ENCODE measurements at places on chromosomes 1 and 21.

- DNase-seq = no peak
Measured at GRCh38 chr1:173414136-173414535, 63.0 kb upstream of the PRDX6 start.

DNA sequence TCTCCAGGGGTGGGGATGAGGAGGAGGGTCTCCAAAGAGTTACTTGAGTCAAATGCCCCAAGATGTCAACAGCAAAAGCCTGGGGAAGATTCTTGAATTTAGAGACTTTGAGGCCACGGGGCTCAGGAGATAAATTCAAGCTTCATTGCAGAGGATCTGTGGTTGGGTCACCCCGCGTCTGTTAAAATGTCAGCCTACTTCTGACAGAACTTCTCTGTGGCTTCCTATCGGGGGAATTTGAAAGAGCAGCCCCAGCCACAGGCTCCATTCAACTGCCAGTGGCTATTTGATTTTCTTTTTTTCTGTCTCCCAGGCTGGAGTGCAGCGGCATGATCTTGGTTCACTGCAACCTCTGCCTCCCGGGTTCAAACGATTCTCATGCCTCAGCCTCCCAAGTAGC lies 62.5 kb upstream of the EFHD2 start:
- DNase-seq = no peak

DNA sequence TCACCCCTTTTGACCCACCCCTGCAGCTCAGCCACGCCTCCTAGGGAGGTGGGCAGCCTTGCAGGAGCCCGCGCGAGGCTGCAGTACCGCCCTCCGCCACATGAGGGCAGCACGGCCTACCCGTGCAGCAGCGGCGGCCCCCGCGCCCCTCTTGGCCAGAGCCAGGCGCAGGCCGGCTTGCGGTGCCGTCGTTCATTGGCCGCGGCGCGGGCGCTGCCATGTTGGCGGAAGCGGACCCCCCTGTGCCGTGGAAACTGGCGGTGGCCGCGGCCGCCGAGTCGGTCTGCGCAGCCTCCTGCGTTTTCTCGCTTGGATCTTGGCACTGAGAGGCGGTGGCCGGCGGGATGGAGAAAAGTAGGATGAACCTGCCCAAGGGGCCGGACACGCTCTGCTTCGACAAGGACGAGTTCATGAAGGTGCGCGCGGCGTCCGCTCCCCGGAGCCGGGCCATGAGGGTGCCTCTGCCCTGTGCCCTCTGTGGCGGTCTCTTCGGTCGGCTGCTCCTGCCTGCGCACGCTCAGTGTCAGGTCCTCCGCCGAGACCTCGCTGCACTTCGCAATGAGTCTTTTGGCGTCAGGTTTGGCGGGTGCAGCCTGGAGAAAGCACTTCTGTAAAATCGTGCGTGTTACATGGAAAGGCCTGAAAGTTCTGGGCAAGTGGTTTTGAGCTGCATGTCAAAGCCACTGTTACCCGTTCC lies at the start of gene COG2:
Gene COG2, plus strand, starts transcription at position 219 of the 697 bp plus-strand sequence. Its CDS starts 126 bp downstream, at position 345.
- peak; percentile 100 for DNase-seq

DNA sequence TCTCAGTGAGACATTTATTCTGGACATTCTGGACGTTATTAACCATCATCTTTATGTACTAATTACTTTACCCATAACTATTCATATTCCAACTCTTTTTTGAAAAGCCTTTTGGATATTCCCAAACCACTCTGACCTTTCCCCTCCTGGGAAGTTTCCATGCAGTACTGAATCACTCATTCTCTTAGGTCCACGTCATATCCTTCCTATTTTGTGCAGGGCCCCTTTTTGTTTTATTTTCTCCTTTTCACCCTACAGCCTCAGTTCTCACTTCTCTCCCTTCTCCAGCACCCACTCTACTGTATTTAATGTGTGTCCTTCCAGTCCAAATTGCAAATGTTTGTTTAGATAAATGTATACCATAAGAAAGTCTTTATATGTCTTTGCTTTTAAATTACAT lies 16.4 kb upstream of the ATP1A1 start:
- no peak for DNase-seq

DNA sequence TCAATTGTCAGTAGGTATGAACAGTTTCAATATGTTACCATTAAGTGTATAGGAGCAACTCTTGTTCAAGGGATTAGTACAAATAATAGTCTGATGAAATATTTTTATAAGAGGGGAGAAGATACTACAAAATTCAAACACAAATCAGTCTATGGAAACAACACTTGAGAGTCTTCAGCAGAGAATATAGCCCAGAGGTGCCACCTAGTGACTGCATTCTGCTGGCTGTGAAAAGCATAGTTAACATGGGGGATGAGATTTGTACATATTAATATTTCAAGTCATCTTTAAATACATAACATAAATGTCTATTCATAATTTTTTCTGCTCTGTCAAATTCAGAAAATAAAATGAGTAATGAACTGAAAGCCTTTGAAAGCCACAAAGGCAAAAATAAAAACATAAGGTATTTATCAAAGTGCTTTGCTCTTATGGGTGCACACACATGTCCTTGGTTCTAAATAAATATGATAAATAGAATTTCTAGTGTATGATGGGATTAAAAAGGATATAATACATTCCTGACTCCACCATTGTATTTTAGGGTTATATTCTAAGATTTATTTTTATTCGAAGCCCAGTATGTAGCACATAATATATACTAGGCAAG lies 440.9 kb upstream of the ZRANB2 start:
- peak; percentile 37 for DNase-seq

GRCh38 chr1:226810681-226811080 lies 59.7 kb upstream of the PSEN2 start:
- no peak for DNase-seq

DNA sequence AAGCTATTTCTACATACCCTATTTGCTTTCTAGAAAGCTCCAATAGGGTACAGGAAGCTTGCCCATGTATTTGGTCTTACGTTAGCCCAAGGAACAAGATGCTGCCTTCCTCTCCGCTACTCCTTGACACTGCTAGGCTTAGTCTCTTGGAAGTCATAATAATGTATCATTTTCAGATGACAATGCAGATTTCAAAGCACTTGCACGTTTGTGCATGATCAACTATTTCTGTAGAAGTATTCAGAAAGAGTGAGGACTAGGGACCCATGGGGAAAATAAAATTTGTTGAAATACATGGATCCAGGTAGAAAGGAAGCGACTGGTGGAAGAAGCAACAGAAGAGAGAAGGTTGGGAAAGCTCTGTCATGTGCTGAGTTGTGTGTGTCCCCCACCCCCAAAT lies 211.8 kb upstream of the C1orf105 start:
- no peak for DNase-seq

- no peak for DNase-seq
Measured at GRCh38 chr1:22792396-22793160, 81.9 kb downstream of the EPHB2 start.

- no peak for DNase-seq
Measured at GRCh38 chr1:19398309-19398760, 86.2 kb downstream of the SLC66A1 start.

DNA sequence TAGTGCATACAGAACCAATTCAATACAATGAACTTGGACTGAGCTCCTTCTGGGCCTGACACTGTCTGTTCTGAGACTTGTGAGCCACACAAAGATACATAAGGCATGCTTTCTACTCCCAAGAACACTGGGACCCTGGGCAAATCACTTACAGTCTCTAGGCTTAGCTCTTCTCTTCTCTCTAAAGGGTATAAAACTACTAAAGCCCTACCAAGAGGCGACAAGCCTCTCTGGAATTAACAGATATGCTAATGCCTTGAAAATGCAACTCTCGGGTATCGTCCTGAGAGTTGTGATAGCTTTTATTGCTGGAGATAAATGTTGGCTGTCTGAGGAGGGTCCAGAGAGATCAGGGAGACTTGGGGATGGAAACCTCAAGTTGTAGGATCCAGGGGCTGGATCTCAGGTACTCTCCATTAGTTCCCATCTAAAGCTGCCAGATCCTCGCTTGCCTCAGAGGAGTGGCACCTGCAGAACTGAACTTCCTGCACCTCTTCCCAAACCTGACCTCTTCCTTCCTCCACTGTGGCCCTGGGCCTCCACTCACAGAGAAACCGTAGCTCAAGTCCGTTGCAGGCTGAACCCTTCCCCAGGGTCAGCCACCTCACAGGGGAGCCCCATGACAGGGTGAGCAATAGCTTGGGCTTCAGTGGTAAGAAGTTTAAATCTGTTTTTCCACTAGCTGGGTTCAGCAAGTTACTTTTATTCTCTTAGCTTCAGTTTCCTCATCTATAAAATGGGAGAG lies 11.5 kb upstream of the CFAP45 start:
- no peak for DNase-seq

GRCh38 chr1:198156111-198156744 lies 570 bp upstream of the NEK7 start:
- DNase-seq = peak; percentile 66

- no peak for DNase-seq
Measured at GRCh38 chr1:203754455-203754864, 10.5 kb upstream of the LAX1 start.

DNA sequence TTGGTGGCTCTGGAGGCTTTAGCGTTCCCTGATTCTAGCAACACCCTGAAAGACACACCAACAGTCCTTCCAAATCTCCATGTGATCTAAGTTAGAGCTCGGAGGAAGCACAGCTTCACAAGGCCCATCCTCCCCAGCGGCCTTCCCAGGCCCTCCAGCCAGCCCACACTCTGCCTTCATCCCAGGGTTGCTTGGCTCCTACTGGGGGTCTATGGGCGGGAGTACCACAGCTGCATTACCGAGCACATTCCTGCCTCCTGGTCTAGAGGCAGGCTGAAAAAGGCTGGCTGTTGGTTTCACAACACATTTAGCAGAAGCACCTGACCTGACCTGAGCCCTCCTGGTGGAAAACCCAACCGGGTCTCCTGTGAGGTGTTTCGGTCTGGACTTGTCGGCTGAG lies 54.7 kb upstream of the TRIM67 start:
- no peak for DNase-seq

DNA sequence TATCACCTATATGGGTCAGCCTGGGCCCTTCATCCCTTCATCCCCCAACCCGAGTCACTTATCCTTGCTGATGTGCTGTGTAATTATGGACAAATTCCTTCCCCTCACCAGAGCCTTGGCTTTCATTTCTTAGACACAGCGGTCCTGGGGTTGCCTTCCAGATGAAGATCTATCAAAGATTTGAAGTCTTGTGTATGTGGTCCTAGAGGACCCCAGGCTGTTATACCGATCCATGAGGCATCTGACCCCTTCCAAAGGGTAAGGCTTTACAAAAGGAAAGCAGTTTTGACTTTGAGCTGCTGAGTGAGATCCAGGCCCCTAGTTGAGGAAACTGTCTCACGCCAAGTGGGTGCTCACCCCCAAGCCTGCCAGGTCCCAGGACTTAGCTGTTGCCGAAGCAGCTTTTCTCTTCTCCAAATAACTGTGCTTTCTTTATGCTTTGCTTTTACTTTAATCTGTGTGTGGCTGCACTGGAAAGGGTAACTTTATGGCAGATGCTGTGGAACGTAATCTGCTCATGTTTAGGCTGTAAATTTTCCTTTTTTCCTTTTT lies 37.6 kb downstream of the MAN1C1 start:
- DNase-seq = no peak

- no peak for DNase-seq
Measured at GRCh38 chr1:235060607-235061470, 67.8 kb downstream of the TOMM20 start.

DNA sequence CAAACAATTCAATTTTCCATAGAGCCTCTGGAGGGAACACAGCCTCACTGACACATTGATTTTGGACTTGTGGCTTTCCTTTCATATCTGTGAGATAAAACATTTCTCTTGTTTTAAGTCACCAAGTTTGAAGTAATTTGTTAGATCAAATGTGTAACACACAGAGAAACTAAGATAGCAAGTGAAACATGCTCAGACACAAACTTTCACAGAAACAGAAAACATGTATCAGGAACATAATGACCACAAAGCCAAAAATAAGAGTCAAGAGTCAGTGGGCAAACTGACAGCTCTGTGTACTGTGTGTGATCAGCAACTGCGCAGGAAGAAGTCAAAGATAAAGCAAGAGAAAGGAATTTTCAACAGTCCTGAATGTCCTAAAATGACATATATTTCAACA lies 1237.5 kb downstream of the AMY1C start:
- no peak for DNase-seq

- DNase-seq = no peak
Measured at GRCh38 chr1:235624721-235625333, 24.8 kb downstream of the GNG4 start.

GRCh38 chr1:50829014-50829958 lies 130.8 kb downstream of the FAF1 start:
- no peak for DNase-seq

- no peak for DNase-seq
Measured at GRCh38 chr1:205665201-205666045, 14.9 kb downstream of the SLC45A3 start.

DNA sequence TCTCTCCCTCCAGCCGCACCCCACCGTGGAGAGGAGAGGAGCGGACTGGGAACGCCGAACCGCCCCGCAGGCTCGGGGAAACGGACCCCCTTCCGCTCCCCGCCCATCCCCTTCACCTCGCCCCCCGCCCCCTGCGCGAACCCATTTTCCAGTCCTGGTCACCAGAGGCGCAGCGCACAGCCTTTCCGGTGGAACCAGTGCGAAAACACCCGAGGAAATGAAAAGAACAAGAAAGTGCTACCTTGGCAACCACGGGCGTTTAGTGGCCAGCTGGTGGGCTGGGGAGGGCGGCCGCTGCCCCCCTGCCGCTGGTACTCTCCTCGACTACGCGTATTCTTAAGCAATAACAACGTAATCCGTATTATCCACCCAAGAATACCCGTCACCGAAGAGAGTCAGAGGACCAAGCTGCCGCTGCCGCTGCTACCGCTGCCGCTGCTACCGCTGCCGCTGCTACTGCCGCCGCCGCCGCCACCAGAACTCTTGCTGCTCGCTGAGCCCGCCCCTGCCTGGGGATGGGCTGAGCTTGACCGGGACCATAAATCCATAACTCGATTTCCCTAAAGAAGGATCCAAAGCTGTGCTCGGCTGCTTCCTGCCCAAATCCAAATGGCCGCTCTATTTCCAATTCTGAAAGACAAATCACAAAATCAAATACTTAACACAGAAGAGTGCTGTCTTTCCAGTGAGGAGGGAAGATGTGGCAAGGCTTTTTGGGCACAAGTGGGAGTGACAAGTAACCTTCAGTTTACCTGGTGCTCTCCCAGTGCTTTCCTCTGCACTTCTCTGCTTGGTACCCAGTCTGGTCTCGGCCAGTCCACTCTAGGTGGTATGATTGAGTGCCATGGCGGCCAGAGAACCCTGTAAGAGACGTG lies 125.2 kb upstream of the DPYD start:
- DNase-seq = peak; percentile 45

DNA sequence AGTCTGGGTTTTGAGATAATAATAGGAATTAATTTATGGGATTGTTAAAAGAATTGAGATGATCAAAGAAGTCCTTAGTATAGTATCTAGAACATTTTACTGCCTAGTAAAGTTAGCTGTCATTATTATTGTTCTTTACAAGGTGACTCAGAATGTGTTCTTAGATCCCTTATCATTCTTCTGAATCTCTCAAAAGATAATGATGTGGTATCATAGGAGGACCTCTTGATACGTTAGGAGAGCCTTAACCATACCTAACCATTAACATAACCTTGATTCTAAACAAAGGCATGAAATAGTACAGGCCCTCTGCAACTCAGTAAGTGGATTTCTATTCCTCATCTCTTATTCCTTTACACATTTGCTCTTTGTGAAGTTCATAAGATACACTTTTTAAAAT lies 246.6 kb upstream of the CACYBP start:
- no peak for DNase-seq
